Stimulated activated CD8-positive, alpha-beta memory T cell treated with anti-CD3 and anti-CD28 coated beads, Interleukin-4, amount 100 ng/mL, for 4 hours (primary cell): ENCODE measurements at places on chromosomes 7 and 10.

DNA sequence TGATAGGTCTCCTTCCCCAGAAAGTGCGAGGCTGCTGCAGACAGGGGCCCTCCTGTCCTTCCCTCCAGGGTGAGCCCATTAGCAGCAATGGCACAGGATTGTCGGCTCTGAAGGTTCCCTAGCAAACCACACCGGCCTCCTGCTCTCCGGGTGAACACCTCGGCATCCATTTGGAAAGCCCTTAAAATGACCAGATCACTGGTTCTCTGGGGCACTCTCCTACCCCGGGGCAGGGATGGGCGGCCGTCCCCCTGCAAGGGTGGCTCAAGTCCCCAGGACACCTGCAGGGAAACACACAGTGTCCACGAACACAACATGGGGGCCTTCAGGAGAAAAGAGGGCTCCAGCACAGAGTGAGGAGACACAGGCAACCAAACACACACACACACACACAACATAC, 459.1 kb downstream of the PTPRN2 start:
- DNase-seq: no peak

GRCh38 chr10:13658871-13659685, 72.3 kb downstream of the PRPF18 start:
- no peak for DNase-seq

GRCh38 chr10:125521721-125522680, 161.0 kb downstream of the TEX36 start:
- no peak for DNase-seq

GRCh38 chr10:131134001-131134576, 177.4 kb downstream of the TCERG1L start:
- no peak for DNase-seq

DNA sequence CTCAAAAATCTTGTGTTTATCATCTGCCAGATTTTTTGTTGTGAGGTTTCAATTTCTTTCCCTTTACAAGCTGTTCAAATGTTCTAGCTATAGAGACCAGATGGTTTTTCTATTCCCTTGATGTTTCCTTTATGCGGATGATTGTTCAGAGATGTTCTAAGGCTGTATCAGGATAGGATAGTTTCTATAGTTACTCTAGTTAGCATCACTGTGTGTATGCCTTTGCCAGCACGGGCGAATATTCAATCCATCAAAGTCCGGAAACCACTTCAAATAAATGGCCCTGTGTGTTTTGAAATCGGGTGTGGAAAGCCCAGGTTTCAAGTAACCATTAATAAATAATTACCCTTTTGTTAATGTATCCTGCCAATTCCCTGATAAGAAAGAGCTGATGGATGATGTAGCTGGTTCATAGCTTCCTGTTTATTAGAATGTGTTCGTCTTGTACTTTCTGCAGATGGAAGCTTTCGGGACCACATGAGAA, 149.8 kb upstream of the PRKCQ start:
- no peak for DNase-seq

- DNase-seq: no peak
Observed at GRCh38 chr7:151920488-151920887, 35.8 kb upstream of the GALNTL5 start.

GRCh38 chr7:49596701-49597491, 176.5 kb upstream of the VWC2 start:
- DNase-seq: no peak

DNA sequence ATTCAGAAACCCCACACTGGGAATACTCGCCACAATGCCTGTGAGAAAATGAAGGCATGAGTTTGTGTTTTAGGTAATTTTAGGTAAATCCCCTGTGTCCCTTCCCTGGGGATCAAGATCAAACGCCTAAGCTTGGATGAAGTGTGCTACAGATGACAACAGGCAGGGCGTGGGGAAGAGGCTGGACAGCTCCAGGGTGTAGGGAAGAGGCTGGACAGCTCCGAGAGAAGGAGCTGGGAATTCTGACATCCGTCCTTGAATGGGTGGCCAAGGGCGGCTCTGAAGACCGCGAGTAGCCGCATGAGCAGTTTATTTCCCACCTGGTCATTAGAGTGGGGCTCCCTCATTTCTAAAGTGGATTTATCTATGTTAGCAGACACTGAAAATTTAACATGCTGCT, 109.7 kb downstream of the RAMP3 start:
- DNase-seq: no peak

DNA sequence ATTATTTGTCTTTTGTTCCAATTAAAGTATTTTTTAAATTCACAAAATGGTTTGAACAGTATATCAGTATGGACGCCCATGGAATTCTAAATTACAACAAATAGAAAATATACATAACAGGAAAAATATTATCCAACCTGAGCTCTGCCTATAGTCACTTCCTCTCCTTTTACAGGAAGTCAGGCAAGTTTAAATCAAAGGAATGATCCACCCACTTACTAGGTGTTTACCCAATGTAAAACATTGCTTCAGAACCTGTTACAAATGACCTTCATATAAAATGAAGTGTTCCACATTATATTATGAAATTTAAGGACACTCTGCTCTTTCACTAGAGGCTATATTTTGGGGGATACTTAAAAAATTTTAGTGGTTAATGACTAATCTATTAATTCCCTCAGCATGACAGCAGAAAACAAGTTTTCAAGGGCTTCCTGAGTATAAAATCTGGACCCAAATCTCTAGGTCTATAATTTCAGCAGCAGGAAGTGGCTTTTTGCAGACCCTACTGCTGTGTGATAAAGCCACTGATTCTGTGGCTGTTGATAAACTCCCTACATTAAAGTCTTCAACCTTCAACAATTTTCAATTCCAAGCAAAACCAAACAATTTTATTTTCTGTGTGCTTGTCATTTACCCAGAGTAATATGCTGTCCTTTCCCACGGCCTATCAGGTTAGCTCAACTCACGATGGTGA, 722.6 kb downstream of the GATA3 start:
- no peak for DNase-seq

DNA sequence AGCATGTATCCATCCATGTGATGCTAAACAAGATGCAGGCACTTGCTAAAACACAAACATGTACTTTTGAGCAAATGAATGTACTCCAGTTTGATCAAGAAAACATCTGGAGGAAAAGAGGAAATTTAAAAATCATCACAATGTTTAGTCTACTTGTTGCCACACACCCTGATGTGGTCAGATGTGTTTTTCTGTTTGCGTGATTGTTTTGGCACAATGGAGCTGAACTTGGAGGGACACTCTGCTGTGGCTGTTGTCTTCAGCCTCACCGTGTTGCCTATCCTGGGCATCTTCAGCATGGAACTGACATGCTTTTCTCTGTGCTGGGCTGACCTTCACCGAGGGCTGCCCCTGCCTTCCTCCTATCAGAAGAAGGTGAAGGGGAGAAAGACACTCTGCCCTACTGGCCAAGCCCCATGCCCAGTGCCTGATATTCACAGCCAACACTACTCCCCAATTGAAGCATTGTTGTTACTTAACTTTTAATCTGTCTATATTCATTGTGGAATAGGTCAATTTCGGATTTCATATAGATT, 268.3 kb upstream of the IGFBP3 start:
- DNase-seq: no peak

- no peak for DNase-seq
Observed at GRCh38 chr7:90966346-90966745, 297.9 kb upstream of the FZD1 start.

GRCh38 chr7:435630-436366, 83.8 kb downstream of the PDGFA start:
- no peak for DNase-seq

GRCh38 chr7:46133751-46134150, 212.7 kb upstream of the IGFBP3 start:
- DNase-seq: no peak

DNA sequence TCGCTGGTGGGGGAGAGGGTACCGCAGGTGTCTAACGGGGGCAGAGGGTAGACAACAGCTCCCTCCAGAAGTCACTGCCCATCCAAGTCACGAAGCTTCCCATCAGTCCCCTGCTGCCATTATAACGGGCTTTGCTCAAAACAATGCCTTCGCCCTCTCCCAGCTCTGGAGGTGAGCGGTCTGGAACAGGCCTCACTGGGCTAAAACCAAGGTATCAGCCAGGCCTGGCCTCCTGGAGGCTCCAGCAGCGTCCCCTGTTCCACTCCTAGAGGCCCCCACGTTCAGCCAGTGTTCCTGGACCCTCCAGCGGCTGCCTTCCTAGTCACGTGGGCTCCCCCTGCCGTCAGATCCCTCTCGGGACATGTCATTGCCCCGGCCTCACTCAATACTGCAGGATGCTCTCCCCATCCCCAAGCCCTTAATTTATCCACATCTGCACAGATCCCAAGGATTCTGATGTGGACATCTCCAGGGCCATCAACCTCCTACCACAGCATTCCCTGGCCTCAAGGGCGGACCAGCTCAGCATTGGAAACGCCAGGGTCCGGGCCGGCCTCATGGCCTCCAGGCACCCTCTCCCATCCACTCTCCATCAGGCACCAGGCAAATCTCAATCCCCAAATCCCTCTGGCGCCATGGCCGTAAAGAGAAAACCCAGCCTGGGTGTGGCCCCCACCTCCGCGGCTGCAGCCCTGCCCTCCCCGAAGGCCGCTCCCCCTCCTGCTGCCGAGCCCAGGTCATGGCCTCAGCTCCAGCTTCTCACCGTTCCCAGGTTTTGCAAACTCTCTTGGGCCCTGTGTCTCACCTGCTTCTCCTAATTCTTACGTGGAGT, 104.1 kb upstream of the FAM20C start:
- no peak for DNase-seq

DNA sequence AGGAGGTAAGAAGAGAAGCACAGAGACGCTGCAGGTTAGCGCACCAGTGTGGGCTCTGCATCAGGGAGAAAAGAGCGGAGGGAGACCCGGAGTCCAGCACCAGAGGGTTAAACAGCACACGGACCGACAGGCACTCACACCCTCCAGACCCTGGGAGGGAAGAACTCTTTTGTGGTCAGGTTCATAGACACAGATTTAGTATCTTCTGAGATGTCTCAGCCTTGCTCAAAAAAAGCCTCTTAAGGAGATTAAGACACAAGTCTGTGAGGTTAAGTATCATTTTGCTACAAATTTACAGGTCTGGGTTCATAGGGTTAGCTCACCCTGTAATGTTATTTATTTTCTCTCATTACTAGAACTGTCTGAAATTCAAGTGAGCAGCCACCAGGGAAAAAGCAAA, 16.8 kb upstream of the NDST2 start:
- no peak for DNase-seq

DNA sequence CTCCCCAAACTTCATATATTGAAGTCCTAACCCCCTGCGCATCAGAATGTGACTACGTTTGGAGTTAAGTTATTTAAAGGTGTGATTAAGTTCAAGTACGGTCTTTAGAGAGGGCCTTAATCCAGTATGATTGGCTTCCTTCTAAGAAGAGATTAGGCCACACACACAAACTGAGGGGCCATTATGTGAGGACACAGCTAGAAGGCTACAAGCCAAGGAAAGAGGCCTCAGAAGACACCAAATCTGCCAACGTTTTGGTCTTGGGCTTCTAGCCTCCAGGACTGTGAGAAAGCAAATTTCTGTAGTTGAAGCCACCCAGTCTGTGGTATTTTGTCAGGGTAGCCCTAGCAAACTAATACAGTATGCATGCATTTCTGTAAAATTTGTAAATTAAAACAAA, 41.7 kb downstream of the REEP3 start:
- DNase-seq: no peak

DNA sequence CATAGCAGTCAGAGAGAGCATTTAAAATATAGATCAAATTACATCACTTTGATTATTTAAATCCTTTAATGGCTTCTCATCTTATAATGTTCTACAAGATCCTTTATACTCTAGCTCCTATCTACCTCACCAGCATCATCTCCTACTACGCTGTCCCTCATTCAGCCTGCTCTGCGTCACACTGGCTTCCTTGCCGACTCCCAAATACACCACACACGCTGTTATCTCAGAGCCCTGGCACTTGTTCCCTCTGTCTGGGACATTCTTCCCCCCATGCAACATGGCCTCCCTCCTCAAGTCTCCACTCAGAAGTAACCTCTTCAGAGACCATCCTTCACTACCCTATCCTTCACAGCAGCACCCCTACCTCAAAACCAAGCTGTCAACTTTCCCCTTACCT, 46.7 kb downstream of the RNLS start:
- no peak for DNase-seq

DNA sequence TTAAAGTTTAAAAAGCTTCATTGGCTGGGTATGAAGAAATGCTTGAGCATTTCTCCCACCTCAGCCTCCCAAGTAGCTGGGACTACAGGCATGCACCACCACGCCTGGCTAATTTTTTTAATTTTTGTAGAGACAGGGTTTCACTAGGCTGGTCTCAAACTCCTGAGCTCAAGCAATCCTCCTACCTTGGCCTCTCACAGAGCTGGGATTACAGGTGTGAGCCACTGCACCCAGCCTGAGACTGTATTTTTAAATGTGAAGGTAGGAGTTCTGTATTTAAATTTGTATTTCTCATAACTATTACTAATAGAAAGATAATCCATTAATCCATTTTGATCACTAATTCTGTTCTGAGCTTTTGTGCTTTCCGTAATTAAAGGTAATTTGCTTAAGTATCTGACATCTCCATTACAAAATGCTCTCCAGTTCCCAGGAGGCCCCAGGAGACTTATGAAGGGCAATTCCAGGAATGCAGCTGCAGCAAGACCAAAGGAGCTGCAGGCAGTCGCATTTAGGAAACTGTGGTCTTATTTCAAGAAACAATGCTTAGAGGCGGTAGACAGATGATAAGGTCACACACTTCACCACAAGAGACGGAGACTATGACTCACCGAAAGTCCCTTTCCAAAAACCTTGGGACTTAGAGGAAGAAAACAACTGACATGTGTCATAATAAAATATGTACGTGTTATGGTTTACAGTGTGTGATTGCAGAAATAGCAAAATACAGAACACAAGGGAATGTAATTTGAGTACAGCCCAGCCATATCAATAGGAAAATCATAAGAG, 23.3 kb downstream of the YAE1 start:
- peak; percentile 35 for DNase-seq

- no peak for DNase-seq
Observed at GRCh38 chr10:98466861-98467505, 20.2 kb upstream of the HPS1 start.

- DNase-seq: no peak
Observed at GRCh38 chr10:51063659-51064535, 10.4 kb upstream of the PRKG1 start.

DNA sequence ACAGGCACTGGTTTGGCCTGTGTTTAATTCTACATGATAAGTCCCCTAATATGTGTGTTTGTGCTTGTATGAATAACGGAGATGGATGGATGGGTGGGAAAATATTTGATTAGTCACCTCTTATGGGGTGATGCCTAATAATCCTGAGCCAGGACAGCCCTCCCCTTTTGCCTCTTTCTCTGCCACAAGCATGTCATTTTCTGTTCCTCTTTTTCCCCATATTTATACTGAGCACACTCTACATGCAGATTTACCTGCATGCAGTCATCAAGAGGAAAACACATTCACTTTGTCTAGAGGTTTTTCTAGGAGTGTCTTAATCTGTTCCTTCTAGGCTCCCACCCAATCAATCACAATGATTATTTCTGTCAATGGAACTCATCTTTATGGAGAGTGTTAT, 111.6 kb upstream of the TBX20 start:
- no peak for DNase-seq

- no peak for DNase-seq
Observed at GRCh38 chr7:115782696-115783490, 247.7 kb downstream of the TFEC start.
